ENCODE measurements at places on chromosomes 5 and 9. TPM values are rescaled to one million over a fixed set of nuclear protein-coding genes. Genes with fewer than 3 reads are reported as not detected.

GRCh38 chr5:102040326-102040725 is 255.8 kb downstream of the SLCO4C1 start:
- H3K4me3 ChIP-seq = no peak overlapping the region
- no peaks in the 10 kb centered on the region for H3K4me1 ChIP-seq
- H3K27ac ChIP-seq = no peak overlapping the region
- H3K27me3 ChIP-seq = no peaks in the 10 kb centered on the region

DNA sequence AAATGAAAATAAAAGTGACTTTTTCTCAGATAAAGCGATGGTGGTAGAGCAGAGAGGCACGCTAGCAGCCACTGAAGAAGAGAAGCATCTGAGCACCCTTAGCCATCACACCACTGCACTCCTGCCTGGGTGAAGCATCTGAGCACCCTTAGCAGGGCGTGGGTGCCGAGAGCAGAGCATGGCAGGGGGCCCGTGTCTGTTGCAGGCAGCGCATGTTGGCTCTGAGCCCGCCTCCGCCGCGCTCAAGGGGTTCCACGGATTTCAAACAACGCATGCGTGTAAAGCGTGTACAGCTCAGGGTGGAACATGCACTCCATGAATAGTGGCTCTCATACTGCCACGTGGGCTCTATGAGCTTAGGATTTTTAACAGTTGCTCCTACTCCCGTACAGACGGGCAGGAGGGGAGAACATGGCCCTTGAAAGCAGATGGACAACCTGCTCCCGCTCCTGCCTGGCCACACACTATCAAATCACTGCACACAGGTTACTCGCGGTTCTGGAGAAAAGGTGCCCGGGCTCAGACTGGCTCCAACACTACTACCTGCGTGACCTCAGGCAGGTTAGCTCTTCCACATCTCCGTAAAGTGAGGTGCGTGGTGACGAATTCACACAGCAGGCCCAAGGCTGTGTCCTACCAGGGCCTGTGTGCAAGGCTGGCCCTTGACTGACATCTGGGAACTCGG is 12.1 kb downstream of the LRRC14B start:
- H3K4me1 ChIP-seq = peaks cover 23% of the 10 kb centered on the region
- no peaks in the 10 kb centered on the region for H3K27me3 ChIP-seq
- peaks cover 28% of the 10 kb centered on the region for H3K36me3 ChIP-seq
- DNase-seq = no peak
- no peak overlapping the region for H3K4me3 ChIP-seq

- H3K27ac ChIP-seq = no peak overlapping the region
- H3K36me3 ChIP-seq = no peaks in the 10 kb centered on the region
- no peak for DNase-seq
- peaks cover 18% of the 10 kb centered on the region for H3K27me3 ChIP-seq
- no peaks in the 10 kb centered on the region for H3K4me1 ChIP-seq
- no peak overlapping the region for H3K4me3 ChIP-seq
Observed at GRCh38 chr5:159049844-159050315, 49.8 kb downstream of the EBF1 start.

DNA sequence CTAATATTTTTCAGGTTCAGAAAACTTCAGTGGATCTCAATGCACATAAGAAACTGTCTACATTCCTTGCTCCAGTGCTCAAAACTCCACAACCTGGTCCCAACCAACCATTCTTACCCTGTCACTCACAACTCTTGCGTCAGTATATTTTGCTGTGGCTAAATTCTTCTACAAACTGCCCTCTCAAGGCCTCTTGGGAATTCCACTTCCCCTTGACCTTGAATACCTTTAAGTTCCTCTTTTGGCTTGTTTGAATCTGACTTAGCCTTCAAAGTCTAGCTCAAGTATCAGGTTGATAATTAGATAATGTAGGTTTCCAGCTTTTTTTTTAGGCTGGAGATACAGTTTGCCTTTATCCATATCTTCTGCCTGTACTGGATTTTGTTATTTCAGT is 128.3 kb downstream of the SLF1 start:
- DNase-seq = no peak
- no peaks in the 10 kb centered on the region for H3K27me3 ChIP-seq
- no peak overlapping the region for H3K4me3 ChIP-seq
- no peaks in the 10 kb centered on the region for H3K36me3 ChIP-seq
- H3K4me1 ChIP-seq = no peaks in the 10 kb centered on the region
- H3K27ac ChIP-seq = no peak overlapping the region

DNA sequence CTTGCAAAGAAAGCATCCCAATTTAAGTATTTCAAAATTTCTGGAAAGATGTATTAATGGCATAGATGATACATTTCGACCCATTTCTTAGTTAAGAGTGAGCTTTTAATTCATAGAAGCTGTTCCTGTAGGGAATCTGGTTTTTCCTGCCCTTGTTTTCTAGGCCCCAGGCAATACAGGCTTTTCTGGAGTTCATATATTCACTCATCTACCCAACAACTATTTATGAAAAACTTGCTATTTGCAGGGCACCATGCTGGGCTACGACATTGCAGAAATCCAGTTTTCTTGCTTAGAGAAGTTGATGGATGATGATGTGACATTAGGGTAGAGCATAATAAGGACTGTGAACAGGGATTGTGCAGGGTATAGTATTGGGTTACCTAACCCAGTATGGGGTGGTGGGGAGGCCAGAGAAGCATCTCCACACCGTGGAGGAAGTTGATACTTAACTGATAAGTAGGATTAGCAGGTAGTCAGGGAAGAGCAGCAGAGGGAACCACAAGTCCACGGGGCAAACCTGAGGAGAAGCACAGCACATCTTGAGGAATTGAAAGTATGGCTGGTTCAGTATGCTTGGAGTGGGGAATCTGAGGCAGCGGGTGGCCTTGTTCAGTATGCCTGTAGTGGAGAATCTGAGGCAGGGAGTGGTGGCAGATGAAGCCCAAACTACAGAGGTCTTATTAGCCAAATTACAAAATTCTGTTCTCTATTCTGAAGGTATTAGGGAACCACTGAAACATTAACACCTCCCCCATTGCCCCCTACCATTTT is 247.5 kb downstream of the ARRDC3 start:
- no peaks in the 10 kb centered on the region for H3K4me1 ChIP-seq
- H3K36me3 ChIP-seq = peaks cover 3% of the 10 kb centered on the region
- no peak overlapping the region for H3K4me3 ChIP-seq
- no peaks in the 10 kb centered on the region for H3K27me3 ChIP-seq

DNA sequence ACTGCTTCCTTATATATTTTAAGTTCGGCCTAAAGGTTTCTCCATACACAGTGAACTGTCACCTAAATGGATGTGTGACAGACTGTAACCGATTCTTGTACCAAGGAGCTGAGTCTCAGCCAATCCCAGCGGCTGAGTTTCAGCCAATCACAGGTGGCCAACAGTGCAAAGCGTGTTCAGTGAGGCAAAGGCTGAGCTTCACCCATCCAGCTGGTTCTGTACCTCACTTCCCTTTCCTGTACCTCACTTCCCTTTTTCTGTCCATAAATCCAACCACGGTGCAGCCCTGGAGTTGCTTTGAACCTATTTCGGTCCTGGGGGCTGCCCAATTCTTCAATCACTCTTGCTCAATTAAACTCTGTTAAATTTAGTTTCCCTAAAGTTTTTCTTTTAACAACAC is 15.7 kb upstream of the TBC1D9B start:
- DNase-seq = peak; percentile 25
- no peaks in the 10 kb centered on the region for H3K4me1 ChIP-seq
- H3K27ac ChIP-seq = no peak overlapping the region

- no peaks in the 10 kb centered on the region for H3K4me1 ChIP-seq
- no peaks in the 10 kb centered on the region for H3K36me3 ChIP-seq
- no peaks in the 10 kb centered on the region for H3K27me3 ChIP-seq
- no peak for DNase-seq
- H3K27ac ChIP-seq = no peak overlapping the region
Observed at GRCh38 chr9:82299870-82300269, 311.3 kb downstream of the SPATA31D1 start.

GRCh38 chr9:133785753-133786370 is 47.7 kb upstream of the SARDH start:
- no peak overlapping the region for H3K27ac ChIP-seq
- DNase-seq = no peak
- H3K4me1 ChIP-seq = no peaks in the 10 kb centered on the region
- no peak overlapping the region for H3K4me3 ChIP-seq
- H3K27me3 ChIP-seq = no peaks in the 10 kb centered on the region
- no peaks in the 10 kb centered on the region for H3K36me3 ChIP-seq

DNA sequence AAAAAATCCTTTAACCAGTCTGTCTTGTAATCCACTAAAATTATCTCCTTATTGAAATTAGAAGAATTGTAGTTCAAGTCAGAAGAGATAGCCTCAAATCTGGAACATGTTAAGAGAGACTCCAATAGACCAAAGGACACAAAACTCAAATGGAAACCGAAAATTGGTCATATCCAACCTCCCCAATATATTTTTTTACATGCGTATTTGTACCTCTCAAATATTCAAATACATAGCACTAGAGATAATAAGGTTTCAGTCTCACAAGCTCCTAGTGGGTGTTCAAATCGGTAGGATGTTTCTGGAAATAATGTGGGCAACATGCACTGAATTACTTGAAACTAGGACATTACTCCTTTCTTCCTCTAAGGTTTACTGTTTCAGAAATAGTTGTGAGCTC is 33.5 kb downstream of the EPB41L4A start:
- H3K27me3 ChIP-seq = no peaks in the 10 kb centered on the region
- no peaks in the 10 kb centered on the region for H3K4me1 ChIP-seq
- H3K36me3 ChIP-seq = no peaks in the 10 kb centered on the region

DNA sequence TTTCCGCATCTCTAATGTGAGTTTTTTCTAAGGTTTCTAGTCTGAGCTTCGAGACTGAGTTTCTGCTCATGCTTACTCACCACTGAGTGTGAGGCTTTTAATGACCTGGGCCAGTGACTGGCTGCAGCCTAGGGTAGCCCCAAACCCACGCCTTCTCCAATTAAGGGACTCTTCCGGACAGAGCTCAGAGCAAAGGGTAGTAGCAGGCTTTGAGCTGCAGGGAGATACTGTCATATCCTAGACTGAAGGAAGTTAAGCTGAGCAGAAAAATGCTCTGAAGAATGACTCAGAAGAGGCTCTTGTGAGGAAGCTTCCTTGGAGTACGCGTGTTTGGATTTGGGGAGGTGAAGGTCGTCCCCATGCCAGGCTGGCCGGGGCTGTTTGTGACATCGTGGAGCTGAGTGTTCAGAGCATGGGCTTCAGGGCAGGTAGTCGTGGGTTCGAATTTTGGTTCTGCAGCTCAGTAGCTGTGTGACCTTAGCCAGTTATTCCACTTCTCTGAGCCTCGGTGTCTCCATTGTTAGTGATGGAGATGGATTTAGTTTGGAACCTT is 3.5 kb downstream of the USP20 start:
- peak overlapping the region; percentile 69 for H3K27ac ChIP-seq
- H3K4me1 ChIP-seq = peaks cover 42% of the 10 kb centered on the region
- DNase-seq = no peak
- no peak overlapping the region for H3K4me3 ChIP-seq

GRCh38 chr9:12739014-12739652 is 35.7 kb upstream of the LURAP1L start:
- DNase-seq = no peak
- no peaks in the 10 kb centered on the region for H3K4me1 ChIP-seq
- no peaks in the 10 kb centered on the region for H3K27me3 ChIP-seq
- H3K36me3 ChIP-seq = no peaks in the 10 kb centered on the region

FIBCD1 gene
- total RNA-seq = 0.71 TPM

GPX8 gene
- total RNA-seq = 0.62 TPM

SPATA31E1 gene
- not detected for total RNA-seq

PLAC8L1 gene
- total RNA-seq = 0.27 TPM

DBN1 gene
- 84.3 TPM for total RNA-seq

SLC36A2 gene
- total RNA-seq = not detected

RELL2 gene
- 22.9 TPM for total RNA-seq

FOXD4L6 gene
- total RNA-seq = not detected

ABO gene
- 15.3 TPM for total RNA-seq

CCNO gene
- 3.2 TPM for total RNA-seq
